Activated CD4-positive, alpha-beta T cell treated with anti-CD3 and anti-CD28 coated beads, Interleukin-2, amount 50 U/mL, for 24 hours (primary cell): ENCODE measurements at places on chromosomes 1 and 21.

DNA sequence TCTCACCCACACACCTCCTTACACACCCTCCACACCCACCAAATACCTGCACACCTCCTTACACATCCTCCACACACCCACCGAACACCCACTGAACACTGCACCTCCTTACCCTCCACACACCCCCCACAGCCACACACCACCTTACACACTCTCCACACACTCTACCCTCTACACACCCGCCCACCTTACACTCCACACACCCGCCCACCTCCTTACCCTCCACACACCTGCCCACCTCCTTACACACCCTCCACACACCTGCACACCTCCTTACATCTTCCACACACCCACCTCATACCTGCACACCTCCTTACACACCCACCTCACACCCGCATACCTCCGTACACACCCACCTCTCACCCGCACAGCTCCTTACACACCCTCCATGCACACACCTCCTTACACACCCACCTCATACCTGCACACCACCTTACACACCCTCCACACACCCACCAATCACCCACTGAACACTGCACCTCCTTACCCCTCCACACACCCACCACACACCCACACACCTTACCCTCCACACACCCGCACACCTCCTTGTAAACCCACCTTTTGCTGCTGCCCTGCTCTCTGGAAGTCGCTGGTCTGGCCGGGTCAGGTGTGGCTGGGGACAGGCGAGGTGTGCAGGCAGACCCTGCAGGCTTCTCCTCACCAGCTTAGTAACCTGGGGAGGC is 38.5 kb downstream of the COQ8A start:
- DNase-seq, result no peak

DNA sequence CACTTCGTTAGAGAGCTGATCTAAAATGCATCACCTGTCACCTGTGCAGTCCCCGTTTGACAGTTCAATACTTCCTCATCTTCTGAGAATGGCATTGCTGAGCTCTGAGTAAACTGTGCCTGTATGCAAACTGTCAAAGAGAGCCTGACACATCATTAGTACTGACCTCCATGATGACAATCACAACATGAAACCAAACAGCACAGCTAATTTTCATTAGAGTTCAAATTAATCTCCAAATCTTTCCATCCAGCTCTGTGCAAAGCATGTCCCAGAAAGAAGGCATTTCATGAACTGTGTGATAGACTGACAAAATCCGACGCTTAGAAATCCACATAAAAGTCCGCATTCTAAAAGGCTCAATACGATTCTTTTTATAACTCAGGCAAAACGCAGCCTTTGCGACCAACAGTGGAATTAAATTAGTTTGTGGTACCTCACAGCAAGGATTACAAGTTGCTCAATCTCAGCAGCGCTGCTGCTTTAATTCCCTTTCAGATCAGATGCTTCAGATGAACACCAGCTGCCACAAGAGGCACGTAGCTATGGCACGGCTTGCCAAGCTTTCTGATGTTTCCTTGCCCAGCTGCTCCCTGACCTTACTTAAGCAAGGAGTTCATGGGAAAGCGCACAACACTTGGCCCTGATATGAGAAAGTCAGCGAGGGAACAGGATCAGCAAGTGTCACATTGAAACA is 765.5 kb upstream of the PRMT6 start:
- no peak for DNase-seq

GRCh38 chr1:182641561-182641960 is 37.4 kb upstream of the RGS16 start:
- DNase-seq, result no peak

DNA sequence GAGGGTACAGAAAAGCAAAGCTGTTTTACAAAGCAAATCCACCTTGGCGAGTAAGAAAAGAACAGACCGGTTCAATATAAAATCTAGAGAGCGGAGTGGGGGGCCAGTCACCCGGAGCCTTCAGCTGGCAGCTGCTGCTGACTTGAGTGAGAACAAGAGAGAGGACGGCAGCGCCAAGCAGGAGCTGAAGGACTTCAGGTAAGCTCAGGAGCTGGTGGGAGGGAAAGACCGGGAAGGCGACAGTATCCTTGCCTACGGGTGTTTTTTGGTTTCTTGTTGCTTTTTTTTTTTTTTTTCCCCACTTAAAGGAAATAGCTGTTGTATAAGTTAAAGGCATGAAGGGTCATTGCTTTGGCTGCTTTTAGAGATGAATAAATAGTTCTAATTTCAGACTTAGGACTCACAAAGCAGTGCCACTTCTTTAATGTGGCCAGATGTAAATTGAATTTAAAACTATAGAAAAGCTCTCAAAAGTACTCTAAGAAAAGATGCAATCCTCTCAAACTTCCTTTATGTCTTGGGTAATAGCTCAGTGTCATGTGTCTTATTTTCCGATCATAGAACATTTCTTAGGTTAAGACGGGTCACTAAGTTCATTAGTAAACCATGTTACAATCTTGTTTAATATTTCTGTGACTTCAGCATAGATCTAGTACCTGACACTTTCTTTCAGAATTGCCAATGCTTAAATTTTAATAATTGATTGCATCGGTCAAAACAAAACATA is 82.8 kb downstream of the PRDM2 start:
- DNase-seq, result no peak

- DNase-seq, result no peak
Measured at GRCh38 chr1:113517983-113518382, 127.7 kb downstream of the MAGI3 start.

DNA sequence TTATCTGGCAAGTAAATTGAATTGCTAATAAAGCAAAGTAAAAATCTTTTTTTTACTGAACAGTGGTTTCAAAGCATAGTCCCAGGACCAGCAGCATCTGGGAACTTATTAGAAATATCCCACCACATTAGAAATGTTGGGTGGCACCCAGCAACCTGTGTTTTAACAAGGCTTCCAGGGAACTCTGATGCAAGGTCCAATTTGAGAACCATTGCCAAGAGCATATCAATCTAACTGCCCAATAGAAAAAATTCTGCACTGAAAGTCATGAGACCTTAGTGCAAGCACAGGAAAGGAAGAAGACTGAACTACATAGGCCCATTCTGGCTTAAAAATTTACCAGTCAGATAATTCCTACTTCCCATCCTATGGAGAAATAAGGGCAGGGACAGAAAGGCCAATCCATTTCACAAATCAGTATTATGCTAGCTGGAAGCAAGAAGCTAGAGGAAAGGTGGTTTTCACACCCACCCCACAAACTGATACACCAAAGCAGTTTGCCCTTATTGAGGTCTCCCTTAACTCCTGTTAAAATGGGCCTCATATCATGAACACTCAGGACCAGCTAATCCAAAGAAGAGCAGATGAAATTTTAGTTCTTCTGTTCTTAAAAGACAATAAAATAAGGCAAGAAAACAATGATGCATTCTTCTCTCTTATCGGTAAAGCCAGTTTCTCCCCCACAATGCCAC is 17.5 kb upstream of the C1orf105 start:
- no peak for DNase-seq

DNA sequence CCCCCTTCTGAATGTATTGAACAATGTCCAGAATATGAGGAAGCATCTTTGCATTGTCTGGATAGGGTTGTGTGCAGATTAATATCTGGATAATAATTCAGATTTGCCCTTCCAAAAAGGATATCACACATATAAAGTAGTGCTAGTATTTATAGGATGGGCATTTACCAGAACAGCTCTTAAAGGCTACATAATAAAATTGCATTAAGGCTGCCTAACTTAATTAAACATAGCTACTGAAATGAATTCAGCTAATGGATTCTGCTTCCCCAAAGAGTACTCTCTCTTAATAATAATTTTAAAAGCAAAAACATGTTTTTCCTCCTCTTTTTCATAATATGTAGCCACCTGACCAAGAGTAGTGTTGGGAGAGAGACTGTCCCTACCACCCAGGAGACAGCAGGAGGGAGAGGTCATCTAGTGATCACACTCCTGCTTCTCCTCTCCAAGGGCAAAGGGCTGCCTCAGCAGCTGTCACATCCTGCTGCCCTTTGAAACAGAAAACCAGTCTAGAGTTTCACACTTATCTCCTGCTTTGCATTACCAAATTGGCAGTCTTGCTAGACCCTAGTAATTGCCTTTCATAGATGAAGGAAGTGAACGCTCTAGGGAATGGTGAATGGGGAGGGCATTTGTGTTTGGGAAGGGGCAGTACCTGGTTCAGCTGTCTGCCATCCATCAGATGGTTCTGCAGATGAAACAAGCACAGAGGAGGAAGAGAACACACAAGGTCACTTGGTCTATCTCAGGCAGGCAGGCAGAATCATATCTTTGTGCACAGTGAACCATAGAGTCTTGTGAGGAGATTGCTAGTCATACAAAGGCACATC is 29.3 kb upstream of the DDAH1 start:
- no peak for DNase-seq
